ENCODE measurements at places on chromosomes 6 and 20.

DNA sequence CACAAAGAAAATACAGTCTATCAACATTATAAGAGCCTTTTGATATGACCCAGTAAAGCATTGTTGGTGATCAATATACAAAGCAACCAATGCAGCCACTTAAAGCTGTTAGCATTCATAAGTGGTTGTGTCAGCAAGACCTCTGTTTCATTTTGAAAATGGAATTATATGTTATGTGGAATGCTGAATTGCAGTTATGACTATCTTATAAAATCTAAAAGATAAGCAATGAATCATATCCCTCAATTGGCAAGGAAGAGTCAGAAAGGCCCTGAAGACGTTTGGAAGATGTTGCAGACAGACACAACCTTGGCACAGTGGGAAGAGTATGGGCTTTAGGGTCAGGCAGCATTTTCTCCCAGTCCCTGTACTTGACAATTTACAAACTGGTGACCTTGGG, 93.8 kb upstream of the RNF217 start:
- no peak for DNase-seq

GRCh38 chr6:92124200-92124651, 1295.1 kb downstream of the EPHA7 start:
- DNase-seq, result no peak

DNA sequence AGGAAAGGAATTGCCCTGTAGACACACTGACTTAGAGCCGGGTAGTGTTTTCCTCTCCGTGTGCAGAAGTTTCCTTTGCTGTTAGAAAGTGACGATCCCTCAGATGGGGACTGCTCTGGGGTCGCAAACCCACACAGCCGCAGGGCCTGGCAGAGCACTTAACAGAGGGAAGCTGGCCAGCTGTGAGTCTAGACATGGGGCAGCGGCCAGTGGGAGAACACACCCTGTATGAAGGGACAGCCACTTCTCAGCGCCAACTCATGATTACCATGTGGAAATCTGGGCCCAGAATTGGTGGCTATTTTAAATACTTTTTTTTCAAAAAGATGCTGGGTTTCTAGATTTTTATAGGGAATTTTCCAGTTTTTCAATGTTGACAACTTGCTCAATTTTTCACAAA, 39.4 kb downstream of the SLC9A8 start:
- no peak for DNase-seq

- DNase-seq, result no peak
Observed at GRCh38 chr20:57881466-57882385, 171.9 kb upstream of the PMEPA1 start.

DNA sequence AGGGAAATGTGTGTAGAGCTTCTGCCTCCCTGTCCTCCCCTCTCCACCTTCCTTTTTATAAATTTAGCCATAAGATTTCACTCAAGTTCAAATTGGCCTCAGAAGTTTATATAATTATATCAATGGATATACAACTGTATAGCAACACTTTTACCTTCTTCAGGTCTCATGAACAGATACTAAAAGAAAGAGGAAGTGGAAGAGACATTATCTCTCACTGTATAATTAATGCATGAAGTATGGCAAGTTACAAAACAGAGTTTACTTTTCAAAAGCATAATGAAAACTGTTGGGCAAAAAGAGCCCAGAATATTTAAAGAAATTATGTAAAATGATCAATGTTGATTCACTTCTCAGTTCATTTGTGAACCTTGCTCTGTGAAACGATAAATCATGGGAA, 99.7 kb downstream of the PDE7B start:
- no peak for DNase-seq

DNA sequence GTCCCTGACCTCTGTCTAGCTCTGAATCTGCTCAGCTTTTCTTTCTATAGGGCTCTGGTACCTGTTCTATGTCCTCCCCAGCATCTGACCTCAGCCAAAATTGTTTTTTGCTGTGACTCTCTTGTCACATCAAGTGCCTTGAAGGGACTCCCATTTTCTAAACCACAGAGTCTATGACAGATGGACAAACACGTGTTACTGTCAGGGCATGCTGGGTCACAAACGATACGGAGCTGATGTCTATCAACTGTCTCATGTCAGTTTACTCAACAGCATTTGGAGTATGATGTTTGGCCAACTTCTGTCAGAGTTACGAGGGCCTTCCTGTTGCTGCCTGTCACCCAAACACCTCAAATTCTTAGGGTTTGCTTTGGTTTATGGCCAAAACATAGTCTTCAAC, 20.5 kb downstream of the ID4 start:
- DNase-seq, result no peak

- DNase-seq, result no peak
Observed at GRCh38 chr6:84728602-84729001, 35.8 kb downstream of the TBX18 start.

Measured in activated naive CD8-positive, alpha-beta T cell treated with anti-CD3 and anti-CD28 coated beads, Interleukin-2, amount 50 U/mL, for 16 hours (primary cell).